Activated CD4-positive, alpha-beta T cell treated with anti-CD3 and anti-CD28 coated beads, Interleukin-2, amount 50 U/mL, for 48 hours (primary cell): ENCODE measurements at places on chromosomes 1 and 21.

- no peak for DNase-seq
These were observed 114.6 kb downstream of the LIPI start for GRCh38 chr21:14096172-14096571.

GRCh38 chr1:193525917-193526710 lies 339.7 kb upstream of the B3GALT2 start:
- no peak for DNase-seq

- DNase-seq, result no peak
These were observed 39.1 kb downstream of the TYW3 start for GRCh38 chr1:74771913-74772515.

DNA sequence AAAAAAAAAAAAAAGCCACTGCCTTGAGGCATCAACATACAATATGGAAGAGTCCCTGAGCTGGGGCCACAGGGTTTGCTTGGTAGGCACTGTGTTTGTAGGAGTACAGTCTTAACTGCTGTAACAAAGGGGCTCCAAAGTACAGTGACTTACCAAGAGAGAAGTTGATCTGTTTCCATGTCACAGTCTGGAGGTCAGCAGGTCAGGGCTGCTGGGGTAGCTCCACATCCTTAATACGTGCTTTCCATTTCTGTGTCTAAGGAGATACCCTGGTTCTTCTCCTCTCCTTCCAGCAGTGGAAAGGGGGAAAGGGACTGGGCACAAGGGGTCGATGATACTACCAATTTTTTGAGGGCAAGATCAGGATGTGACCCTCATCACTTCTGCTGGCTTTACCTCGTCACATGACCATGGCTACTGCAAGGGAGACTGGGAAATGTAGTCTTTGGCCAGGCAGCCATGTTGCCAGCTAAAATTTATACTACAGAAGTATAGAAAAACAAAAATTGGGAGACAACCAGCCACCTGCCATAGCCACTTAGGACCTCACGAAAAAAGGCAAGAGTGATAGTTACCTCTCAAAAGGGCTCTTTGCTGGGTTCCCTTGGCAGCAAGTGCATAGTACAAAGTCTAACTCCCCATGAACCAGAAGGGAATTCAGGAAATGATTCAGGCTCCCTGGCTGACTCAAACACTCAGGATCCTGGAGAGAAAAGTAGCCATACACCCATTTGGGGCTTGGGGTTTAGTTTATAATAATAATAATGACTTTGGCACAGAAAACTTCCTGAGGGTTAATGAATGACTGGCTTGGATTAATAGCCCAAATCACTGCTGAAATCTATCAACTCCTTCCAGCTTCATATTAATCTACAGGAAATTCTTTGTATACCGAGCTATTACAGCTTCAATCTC lies 52.7 kb upstream of the ATP5PO start:
- no peak for DNase-seq

DNA sequence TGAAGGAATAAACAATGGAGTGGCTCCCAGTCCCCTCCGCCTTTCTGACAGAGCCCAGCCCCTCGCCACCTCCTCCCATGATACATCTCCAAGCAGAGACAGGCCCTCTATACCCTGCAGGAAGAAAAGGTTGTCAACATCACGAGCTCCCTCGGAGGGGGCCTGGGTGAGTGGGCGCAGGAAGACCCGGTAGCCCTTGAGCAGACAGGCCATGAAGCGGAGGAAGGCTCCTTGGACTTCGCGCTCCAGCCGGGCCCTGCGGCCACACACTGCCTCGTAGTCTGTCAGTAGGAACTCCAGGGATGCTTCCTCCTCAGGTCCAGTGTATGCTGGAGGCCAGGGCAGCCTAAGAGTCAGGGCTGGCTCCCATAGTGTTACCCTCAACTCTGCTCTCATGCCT lies 7.0 kb downstream of the DENND4B start:
- DNase-seq, result no peak

GRCh38 chr1:101697072-101697471 lies 299.7 kb downstream of the OLFM3 start:
- DNase-seq, result no peak
